ENCODE measurements at places on chromosomes 2 and 18. TPM values are rescaled to one million over a fixed set of nuclear protein-coding genes. Genes with fewer than 3 reads are reported as not detected.

GRCh38 chr2:104487366-104487765 is 366.5 kb upstream of the POU3F3 start:
- DNase-seq = no peak

- no peak for DNase-seq
Measured at GRCh38 chr18:28736951-28737350, 560.0 kb upstream of the CDH2 start.

DNA sequence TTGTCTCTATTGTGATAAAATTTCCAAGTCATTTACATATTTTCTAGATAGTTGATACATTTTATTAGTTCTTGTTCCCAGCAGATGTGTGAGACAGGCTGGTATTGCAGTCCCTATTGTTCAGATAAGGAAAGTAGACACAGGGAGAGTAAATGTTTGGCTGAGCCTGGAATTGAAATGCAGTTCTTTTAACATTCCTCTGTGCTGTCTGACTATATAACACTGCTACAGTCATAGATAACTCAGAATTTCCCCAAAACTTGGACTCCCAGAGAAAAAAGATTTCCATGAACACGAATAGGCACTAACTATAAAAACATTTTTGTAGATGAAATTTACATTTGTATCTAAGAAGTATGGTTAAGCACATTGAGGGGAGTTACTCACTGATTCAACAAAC is 71.4 kb downstream of the PLCL1 start:
- no peak for DNase-seq

DNA sequence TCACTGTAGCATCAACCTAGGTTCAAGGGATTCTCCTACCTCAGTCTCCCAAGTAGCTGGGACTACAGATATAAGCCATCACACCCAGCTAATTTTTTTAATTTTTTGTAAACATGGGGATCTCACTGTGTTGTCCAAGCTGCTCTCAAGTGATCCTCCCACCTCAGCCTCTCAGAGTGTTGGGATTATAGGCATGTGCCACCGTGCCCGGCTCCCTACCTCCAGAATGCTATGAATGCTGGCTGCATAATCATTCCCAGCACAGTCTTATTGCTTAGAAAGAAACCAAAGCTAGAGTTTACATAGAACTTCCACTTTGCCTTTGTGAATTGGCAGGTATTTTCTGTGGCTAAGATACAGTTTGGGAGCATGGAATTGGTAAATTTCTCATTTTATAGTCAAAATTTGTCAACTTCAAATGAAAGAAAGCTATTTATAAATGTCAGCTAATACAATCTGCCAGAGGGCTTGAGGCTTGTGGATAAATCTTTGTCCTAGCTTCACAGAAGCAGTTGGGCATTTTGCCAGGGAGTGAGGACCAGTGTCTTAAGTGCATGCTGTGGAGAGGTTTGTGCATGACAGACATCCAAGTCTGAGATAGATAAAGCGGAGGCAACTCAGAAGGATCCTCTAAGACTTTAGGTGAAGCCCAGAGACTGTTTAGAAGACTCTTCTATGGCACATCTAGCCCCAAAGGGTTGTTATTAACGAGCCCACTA is 175.4 kb downstream of the ANTXR1 start:
- no peak for DNase-seq

DNA sequence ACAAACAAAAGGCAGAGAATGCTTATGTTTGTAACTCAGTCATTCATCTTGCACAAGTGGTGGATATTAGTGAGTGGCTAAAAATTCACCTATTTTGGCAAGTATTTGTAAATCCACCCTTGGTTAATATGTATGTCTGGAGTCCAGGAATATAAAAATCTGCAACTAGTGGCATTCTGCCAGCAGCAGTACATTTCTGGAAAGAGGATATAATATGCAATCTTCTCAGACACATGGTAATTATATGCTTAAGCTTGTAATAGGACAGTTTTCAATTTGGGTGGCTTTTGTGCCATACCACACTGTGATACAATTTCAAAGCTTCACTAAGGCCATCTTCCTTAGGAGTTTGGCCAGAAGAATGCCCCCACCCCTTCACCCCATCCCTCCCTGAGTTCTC is 693.3 kb downstream of the MBD2 start:
- no peak for DNase-seq

DNA sequence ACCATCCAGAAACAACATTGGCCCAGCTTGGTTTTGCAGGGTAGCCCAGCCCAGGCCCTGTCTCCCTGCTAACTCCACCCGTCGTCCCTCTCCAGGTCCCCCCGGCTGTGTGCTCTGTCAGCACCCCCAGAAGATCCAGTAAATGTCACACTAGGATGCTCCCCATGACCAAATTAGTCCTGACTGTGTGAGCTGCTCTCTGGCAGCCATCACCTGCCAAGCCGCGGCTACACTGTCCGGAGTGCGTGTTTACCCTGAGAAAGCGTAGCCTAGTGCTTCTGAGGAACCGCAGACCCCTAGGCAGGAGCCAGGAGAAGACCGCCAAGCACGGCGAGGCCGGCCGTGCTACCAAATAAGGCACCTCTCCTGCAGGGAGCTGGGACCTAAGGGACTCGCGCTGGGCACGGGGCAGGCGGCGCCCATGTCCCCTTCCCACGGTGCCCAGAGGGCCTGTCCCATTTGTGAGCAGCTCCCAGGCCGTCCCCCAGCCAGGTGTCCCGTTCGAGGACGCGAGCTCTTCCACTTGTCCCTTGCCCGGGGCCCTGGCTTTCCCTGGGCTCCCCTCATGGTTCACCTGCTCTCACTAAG is 849.9 kb downstream of the RNF144A start:
- DNase-seq = no peak

DNA sequence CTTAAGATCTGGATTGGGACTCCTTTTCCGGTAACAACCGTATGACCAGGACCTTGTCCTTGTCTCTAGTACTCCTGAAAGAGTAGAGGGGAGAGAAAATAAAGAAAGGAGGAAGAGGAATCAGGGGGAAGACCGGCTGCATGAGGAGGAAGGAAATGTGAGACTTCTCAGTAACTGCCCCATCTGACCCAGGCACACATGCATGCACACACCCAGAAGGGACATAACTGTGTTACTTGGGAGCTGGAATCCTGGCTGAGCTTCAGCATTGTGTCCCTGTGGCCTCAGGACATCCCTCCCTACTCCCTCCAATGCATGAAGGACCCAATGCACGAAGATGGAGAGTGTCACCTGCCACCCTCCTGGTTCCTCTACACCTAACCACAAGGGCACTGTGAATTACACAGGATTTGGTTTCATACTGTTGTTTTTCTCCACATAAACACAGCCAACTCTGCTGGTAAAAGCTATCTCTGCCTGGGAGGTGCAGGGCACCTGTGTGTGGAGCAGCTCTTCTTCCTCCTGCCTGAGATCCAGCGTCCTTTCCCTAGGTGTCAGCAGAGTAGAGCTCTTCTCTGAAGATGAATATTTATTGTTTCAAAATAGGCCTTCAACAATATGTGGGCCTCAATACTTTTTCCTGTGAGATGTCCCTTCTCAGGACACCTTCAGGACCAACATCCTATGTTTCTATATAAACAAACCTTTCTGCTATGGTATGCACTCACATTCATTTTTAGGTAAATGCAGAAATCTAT is 574.1 kb upstream of the ID2 start:
- no peak for DNase-seq

GRCh38 chr2:96734880-96735583 is 4.8 kb downstream of the LMAN2L start:
- DNase-seq = no peak

DNA sequence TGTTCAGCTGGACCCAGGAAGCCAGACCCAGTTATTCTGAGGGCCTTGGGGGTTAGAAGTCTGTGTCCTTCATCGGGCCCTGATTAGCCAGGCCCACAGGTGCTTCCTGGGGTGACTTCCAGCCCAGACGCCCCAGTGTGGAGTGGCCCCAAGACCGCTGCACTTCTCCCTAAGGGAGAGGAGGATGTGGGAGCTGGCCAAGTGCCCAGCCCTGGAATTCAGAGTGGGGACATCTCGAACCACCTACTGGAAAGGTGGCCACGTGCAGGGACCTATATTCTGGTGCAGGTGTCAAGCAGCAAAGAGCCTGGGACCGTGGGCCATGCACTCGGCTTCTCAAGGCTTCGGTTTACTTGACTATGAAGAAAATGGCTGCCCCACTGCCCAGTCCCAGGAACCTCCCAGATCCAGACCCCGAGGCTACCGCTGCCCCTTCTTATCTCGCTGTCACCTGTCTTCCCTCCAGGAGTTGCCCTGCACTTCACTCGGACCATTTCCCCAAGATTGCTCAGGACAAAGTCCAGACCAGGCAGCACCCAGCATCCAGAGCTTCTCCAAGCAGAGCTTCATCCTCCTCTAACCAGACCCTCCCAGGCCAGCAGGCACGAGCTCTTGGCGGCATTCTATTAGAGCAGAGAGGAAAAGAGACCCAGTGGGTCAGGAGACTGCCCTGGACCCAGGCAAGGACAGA is 142.8 kb upstream of the ID2 start:
- peak; percentile 79 for DNase-seq

DNA sequence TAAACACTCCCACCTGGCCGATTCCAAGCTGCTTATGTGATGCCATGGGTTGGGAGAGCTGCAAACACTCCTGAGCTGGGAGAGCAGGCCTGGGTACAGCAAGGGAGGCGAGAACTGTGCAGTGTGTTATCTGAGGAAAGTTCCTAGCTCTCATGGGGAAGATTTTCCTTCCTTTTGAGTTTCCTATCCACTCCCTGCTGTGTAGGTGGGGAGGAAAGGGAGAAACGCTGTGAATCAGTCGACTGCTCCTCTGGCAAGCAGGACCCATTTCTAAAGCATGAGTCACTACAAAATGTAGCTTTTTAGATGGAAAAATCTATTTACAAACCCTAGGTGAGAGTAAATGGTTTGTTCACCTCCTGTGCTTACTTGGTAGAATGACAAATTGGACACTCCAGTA is 80.4 kb downstream of the SH3RF3 start:
- DNase-seq = peak; percentile 48

DNA sequence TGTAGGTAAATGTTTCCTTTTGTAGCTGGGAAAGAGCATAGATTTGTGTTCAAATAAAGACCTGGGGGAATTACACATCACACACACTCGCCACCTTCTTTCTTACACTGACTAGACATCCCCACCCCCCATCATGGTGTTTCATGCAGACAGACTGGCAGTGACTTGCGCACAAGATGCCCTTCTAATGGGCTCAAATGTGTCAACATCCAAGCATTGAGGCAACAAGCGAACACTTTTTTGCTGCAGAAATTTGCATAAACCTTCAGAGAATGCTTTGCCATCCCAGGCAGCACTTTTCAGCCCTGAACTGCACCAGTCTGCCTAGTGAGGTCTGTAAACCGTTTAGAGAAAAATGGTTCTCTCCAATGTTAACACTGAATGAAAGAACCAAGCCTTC is 4.5 kb downstream of the HOXD8 start:
- no peak for DNase-seq

GRCh38 chr2:25979001-25979400 is 3.3 kb downstream of the KIF3C start:
- peak; percentile 29 for DNase-seq

DNA sequence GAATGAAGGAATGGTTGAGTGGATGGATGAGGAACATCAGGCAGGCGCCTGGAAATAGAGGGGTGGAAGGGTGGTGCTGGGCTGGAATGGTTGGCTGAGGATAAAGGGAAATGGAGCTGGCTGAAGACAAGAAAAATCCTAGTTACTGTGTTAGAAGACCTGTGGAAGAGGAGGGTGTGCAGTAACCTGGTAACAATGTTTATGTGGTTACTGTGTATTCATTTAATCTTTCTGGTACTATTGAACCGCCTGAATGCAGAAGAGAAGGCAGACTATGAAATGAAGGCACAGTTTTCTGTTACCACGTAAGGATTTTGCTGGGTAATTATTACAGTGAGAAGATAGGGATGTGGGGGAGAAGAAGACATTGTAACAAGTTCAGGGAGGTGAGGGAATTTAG is 110.3 kb upstream of the MGAT5 start:
- no peak for DNase-seq

DNA sequence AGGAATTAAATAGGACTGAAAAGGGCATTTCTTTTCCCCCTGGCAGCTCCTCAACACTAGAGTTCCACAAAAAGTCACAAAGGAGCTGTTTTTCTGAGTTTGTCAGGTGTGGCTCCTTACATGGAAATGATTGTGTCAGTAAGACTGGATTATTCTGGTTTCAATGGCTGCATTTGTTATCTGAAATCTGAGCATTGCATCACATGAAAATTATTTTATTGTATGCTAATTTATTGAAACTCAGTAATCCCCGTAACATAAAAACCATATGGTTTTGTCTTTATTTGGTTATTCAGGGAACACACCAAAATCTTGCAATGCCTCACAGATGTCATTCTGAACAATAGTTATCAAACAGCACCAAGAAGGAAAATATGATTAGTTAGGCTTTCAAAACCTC is 439.7 kb upstream of the TNP1 start:
- DNase-seq = no peak

- DNase-seq = no peak
Measured at GRCh38 chr18:1392865-1393734, 488.4 kb downstream of the ADCYAP1 start.

GRCh38 chr2:20168048-20168726 is 56.7 kb downstream of the SDC1 start:
- no peak for DNase-seq

GRCh38 chr2:108920686-108921085 is 68.3 kb downstream of the EDAR start:
- peak; percentile 43 for DNase-seq

GRCh38 chr18:47254341-47254939 is 3.0 kb upstream of the SKOR2 start:
- no peak for DNase-seq

DNA sequence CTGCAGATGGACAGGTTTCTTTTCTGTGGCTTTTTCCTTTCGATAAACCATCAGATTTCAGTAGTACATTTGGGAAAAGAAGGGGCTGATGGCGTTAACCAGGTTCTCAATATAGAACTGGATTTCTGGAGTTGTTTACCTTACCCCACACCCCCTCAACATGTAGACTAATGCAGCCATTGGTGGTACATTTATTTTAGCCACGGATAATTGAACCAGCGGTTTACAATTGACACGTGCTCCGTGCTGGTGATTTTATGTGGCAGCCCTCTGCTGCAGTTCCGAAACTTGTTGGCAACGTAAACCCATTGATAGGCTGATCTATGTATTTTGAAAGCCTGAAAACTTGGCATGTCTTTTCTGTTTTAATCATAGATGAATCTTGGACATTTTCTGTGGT is 5.4 kb downstream of the SOX11 start:
- no peak for DNase-seq

GRCh38 chr2:1795261-1796231 is 51.2 kb upstream of the PXDN start:
- DNase-seq = peak; percentile 72

GRCh38 chr2:98793897-98794830 is 63.2 kb upstream of the MGAT4A start:
- DNase-seq = no peak

The KLHL41 gene
- total RNA-seq = 0.60 TPM

The TMEM247 gene
- total RNA-seq = not detected

The GALR1 gene
- total RNA-seq = 0.05 TPM

The BOLL gene
- total RNA-seq = not detected

The WNT10A gene
- total RNA-seq = not detected

The CD8B gene
- total RNA-seq = 1.00 TPM

The GREB1 gene
- total RNA-seq = 7.4 TPM

The C2orf78 gene
- total RNA-seq = not detected

The TOGARAM2 gene
- 0.52 TPM for total RNA-seq

The SERPINB11 gene
- total RNA-seq = not detected

The CRACDL gene
- 6.8 TPM for total RNA-seq
